ENCODE measurements at places on chromosomes 6 and 20.

DNA sequence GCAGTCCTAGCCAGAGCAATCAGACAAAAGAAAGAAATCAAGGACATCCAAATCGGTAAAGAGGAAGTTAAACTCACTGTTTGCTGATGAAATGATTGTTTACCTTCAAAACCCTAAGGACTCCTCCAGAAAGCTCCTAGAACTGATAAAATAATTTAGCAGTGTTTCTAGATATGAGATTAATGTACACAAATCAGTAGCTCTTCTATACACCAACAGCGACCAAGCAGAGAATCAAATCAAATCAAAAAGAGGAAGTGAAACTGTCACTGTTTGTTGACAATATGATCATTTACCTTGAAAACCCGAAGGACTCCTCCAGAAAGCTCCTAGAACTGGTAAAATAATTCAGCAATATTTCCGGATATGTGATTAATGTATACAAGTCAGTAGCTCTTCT lies 21.7 kb downstream of the SERPINB9 start:
- DNase-seq: no peak

GRCh38 chr6:39256294-39256940 lies 27.1 kb upstream of the KCNK5 start:
- DNase-seq: no peak

DNA sequence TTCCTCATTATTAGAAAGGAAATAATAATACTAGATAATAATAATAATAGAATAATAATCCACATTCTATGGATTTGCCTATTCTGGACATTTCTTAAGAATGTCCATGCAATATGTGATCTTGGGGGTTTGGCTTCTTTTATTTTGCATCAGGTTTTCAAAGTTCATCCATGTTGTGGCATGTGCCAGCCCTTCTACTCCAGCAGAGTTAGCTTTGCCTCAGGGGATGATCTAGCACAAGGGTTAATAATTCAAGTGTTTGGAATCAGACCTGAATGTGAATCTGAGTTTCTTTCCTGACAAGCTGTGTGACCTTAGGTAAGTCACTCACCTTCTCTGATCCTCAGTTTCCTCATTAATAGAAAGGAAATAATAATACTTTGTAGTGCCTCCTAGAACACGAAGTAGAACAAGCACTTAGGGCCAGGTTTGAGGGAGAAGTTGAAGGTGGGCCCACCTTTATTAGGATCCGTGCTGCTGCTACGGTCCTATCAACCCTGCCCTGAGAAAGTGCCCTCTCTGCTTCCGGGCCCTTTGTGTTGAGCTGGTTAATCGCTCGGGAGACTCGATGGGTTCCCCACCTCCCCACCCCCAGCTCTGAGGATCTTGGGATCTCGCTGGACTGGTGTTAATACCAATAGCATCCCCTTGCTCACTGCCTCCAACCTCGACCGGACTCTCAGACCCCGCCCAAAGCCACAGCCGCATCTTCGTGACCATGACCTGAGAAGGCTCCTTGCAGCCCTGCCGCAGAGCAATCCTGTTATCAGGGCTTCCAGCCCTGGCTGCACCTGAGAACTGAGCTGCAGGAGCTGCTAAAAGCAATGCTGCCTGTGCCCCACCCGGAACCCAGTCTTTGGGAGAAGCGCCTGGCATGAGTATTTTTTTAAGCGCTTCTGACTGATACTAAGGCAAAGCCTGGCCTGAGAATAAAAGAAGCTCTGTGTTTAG lies 26.9 kb downstream of the RBM38 start:
- no peak for DNase-seq

DNA sequence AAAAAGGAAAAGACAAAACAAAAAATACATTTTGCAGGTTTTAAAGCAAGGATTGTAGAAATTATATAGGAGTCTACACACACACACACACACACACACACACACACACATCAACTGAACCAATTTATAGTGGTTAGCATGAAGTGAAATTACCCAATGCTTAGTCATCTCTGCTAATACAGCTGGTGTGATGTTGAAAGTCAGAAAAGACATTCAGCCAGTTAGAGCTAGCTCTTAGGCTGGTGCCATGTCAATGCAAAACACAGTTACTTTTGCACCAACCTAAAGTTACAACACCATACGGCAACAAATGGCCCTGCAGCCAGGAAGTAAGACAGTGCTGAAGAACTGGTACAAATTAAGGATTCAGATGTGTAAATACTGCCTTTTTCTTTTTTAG lies 15.2 kb downstream of the FAM210B start:
- peak; percentile 13 for DNase-seq

DNA sequence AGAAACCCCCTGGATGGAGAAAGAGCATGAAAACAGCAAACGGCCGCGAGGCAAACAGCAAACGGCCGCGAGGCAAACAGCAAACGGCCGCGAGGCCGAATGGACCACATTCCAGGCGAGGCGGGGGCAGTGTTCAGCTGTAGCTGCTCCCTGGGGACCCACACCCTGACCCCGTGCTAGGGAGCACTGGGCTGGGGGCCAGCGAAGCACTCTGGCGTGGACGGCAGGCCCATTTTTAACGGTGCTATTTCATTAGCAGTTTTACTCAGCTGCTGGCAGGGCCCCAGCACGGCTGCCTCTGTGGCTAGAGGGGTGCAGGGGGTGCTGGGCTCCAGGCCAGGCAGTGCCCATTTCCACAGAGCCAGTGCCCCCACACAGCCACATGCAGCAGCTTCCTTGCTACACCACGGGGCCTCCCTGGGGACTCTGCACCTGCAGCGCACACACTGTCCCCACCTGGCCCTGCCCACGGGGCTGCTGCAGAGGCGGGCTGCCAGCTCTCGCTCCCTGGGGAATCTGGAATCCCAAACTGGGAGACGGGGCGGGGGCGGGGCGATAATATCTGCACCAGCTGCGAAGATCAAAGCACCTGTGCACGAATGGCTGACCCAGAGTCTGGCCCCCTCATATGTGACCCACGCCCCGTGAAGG lies 35.6 kb upstream of the SLCO4A1 start:
- DNase-seq: peak; percentile 28

GRCh38 chr6:2855061-2855519 lies 13.4 kb upstream of the SERPINB1 start:
- no peak for DNase-seq

- DNase-seq: no peak
These were observed 14.6 kb downstream of the SNHG17 start for GRCh38 chr20:38420388-38421085.

DNA sequence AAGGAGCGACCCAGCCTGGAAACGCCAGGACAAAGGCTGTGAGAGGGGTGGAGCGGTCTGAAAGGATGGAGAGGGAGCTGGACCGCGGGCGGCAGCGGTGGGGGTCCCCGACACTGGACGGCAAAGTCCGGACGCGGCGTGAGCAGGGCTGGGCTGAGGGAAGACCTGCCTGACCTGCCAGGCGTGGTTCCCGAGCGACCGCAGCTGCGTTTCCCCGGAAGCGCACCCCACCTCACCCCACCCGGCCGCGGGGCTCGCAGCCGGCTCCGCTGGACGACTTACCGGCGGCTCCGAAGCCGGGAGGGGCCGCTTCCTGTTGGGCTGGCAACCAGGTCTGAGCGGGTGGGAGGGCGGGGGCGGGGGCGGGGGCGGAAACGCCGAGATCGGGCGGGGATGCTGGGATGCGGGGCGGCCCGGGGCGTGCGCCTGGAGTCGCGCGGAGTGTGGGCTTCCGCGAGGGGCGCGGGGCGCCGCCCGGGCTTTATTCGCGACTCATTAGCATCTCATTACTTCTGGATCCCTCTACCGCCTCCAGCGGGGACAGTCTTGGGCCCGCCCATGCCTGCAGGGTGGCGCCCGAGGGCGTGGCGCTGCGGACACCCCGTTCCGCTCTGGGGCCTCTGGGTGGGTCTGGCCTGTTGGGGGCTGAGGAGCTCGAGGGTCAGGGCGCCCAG lies at the start of gene MICAL1:
TSS of gene MICAL1 (minus strand) at position 336 of the 674 bp plus-strand sequence. CDS start 1,576 bp downstream, outside the sequence.
- DNase-seq: peak; percentile 80

- no peak for DNase-seq
These were observed 59.8 kb downstream of the SOD2 start for GRCh38 chr6:159633196-159633595.

GRCh38 chr20:38452880-38453624 lies 17.9 kb upstream of the SNHG17 start:
- no peak for DNase-seq

DNA sequence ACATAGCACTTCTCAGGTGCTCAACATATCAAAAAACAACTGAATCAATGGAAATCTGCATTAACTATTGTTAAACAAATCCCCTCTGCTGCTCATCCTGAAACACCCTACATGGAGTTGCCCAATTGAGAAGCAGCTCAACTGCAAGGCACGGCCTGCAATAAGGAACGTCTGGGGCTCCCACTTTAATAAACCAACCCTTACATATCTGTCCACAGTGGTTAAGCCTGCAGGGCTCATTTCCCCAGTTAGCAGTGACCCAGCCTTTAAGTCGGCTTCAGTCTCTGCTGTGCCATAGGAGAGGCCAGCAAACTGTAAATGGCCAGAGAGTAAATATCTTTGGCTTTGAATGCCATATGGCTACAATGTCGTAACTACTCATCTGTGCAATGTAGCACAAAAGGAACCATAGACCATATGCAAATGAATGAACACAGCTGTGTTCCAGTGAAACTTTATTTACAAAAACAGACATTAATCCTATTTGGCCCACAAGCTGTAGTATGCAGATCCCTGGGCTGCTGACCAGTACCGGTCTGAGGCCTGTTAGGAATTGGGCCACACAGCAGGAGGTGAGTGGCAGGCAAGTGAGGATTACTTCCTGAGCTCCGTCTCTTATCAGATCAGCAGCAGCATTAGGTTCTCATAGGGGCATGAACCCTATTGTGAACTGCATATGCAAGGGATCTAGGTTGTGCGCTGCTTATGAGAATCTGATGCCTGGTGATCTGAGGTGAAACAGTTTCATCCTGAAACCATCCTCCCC lies 522.7 kb upstream of the CDH4 start:
- DNase-seq: no peak

DNA sequence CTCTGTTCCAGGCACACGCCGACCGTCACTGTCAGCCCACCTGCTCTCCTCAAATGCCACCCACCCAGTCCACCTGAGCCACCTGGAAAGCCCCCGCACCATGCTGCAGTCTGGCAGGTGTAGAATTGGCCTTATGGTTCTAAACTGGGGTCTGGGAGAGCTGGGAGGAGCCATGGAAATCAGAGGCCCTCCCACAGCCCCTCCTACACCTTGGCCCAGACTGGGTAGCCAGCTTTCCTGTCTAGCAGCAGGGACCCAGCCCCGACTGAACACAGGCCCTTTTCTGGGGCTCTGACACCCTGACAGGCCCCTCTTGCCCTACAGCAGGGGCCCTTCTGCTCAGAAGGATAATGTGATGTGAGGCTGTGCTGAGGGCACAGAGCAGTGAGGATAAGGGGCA lies 31.1 kb downstream of the LRFN2 start:
- no peak for DNase-seq

DNA sequence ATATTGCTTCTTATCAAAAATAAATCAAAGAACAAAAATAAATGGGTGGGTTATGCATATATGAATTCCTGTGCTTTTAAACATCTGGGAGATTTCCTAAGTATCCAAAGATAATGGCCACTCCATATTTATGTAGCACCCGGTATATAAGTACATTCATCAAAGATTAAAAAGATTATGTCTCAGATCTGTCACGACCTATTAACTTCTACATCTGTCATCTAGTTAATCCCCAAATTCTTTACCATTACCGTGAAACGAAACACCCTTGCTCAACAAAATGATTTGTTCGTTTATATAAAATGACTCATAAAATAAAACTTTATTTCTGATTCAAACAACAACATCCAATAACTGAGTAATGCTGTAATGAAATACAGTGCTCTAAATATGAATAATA lies 64.8 kb upstream of the FOXQ1 start:
- no peak for DNase-seq
